ENCODE measurements at places on chromosomes 7 and 10.

DNA sequence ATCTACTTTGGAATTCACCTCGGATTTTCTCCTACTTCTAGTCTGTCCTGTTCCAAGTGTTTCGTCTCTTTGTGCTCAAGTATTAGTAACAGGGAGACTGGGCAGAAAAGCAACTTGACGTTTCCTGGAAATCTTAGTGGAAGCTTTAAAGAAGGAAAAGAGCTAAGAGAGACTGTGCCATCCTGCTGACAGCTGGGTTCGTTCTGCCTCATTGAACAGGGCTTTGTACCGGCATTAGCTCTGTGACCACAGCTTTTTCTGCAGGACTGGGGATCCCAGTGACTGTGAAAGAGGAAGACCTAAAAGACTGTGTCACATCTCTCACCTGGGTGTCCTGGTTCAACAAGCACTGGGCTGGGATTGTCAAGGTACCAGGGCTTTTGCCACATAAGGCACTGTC lies 70.8 kb upstream of the CDCA7L start:
- DNase-seq, result no peak

- no peak for DNase-seq
Measured at GRCh38 chr7:148919859-148920258, 35.8 kb upstream of the EZH2 start.

DNA sequence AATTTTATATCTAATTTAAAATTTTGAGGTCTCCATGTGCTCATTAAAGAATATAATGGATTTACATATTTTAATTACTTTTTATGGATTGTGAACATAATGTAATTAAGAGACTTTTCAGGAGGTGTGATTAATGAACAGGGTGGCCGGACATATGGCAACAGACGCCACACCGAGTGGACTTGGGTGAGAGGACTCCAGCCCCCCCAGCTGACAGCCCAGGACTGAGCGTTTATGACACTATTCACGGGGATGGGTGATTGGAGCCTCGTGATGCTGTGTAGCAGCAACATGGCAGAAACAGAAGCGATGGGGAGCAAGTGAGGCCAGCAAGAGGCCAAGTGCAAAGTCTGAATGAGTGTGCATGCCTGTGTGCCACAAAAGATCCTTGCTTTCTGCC lies 1176.9 kb downstream of the TYW1 start:
- no peak for DNase-seq

DNA sequence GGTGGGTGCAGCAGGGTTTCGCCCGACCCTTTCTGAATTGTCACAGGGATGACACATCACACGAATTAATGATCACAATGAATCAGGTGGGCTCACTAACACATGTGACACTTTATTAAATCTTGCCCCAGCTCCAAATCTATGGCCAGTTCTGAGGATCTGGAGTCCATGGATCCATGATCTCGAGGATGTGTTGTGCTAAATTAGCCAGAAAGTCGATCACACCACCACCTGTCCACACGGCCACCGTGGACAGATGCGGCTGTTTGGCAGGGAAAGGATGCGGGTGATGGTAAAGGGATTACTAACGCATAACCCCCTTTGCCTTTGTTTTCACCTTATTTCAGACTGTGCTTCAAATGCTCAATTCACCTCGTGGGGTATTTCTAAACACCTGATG lies 96.4 kb downstream of the COBL start:
- no peak for DNase-seq

DNA sequence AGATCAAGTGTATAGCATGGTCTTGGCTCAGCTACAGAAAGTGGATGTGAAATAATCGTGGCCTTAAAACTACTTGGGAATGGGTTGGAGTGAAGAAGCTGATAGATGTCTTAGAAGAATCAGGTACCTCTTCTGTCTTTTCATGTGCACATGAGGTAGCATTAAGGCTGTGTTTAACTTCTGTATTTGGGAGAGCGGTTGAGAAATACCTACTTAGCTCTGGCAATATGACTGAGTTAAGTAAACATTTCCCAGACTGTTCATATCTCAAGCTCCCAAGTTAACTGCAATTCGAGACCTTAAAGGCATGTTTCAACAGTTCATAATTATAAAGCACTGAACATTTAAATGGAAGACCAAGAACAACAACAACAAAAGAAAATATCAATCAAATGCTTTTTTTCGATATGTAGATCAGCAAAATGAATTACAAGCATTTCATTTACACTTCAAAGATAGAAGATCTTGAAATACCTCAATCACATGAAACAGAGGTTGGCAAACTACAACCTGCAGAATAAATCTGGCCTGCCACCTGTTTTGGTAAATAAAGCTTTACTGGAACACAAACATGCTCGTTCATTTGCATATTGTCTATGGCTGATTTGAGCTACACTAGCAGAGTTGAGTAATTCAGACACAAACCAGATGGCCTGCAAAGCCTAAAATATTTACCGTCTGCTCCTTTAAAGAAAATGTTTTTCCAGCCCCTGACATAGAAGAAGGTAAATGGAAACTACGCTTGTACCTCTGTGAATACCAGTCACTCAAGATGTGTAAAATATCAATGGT lies 337.1 kb upstream of the GLI3 start:
- no peak for DNase-seq

DNA sequence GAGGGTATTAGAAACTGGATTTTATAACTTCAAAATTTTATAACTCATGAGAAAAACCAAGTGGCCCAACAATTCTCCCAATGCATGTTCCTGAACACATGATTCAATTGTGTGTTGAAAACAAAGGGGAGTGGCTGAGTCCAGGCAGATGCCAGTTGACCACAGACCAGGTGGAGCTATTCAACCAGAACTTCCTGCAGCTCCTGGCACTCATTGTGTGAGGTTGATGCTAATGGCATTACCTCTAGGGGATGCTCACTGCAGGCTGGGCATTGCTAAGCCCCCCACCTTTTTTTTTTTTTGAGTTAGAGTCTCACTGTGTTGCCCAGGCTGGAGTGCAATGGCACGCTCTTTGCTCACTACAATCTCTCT lies 20.3 kb downstream of the MYOF start:
- DNase-seq, result no peak

GRCh38 chr7:105760551-105761447 lies 115.6 kb downstream of the ATXN7L1 start:
- DNase-seq, result no peak

DNA sequence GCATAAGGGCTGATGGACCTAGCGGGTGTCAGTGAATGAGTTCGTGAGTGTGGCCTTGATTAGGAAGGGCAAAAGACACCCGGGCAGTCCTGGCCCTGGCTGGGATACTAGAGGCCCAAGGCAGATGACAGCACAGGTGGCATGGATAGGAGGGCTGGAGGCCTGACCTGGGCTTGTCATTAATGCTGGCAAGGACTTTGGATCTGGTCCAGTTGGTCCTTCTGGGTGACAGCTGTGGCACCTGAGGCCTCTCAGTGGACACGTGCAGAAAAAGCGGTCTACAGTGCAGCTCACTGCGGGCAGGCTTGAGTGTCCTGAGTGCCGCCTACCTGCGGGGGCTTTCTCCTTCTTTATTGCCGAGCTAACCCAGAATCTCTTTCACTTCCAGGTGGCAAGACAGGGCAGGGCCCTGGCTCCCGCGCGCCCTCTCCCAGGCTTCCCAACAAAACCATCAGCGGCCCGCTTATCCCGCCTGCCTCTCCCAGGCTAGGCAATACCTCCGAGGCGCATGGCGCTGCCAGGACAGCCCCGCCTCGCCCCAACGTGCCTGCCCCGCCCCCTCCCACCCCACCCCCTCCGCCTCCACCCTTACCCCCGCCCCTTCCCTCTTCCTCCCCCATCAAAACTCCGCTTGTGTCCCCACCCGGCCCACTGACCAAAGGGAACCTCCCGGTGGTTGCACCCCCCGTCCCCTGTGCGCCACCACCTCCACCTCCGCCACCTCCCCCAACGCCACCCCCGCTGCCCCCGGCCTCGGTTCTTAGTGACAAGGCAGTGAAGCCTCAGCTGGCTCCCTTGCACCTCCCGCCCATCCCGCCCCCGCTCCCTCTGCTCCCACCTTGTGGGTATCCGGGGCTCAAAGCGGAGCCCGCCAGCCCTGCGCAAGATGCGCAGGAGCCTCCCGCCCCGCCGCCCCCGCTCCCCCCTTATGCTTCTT lies 77.4 kb downstream of the WIPF3 start:
- DNase-seq, result no peak

DNA sequence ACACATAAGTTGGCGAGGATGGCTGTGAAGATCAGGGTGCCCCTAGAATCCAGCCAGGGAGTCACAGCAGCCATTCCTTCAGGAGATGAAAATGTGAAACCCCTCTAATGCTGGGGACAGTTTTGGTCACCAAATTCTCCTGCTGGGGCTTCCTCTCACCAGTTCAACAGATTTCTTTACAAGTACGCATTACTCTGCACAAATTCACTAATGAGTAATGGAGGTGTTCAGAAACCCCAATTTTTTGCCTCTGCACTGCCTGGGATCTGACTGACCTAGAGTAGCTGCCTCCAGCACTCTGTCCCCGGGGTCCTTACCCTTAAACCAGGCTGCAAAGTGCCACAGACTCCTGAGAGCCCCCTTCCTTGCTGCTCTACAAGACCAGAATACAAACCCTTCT lies 16.1 kb downstream of the TRPV5 start:
- DNase-seq, result no peak

GRCh38 chr10:17787087-17787961 lies 21.8 kb upstream of the MRC1 start:
- no peak for DNase-seq

GRCh38 chr7:50731703-50732582 lies 50.8 kb downstream of the GRB10 start:
- no peak for DNase-seq

GRCh38 chr7:148391591-148391990 lies 199.0 kb upstream of the C7orf33 start:
- DNase-seq, result no peak

GRCh38 chr10:3763852-3764625 lies 21.0 kb downstream of the KLF6 start:
- DNase-seq, result no peak

DNA sequence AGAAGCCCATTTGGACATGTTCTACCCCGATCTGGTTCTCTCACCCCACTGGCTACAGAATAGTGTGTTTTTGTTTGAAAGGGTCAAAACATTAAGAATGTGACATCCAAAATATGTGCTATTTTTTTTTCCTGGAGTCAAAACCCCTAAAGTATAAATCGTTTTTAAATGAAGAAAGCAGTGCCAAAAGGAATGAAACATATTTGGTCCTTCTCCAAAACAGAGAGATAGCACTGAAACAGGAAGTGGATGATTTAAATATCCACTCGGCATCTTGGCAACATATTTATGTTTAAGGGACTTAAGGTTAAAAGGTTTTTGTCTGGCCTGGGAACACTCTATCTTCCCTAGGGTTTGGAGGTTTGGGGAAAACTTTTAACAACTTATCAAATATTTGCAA lies 32.3 kb downstream of the CALD1 start:
- DNase-seq, result no peak

- DNase-seq, result no peak
Measured at GRCh38 chr10:51425431-51425830, 274.0 kb downstream of the CSTF2T start.

DNA sequence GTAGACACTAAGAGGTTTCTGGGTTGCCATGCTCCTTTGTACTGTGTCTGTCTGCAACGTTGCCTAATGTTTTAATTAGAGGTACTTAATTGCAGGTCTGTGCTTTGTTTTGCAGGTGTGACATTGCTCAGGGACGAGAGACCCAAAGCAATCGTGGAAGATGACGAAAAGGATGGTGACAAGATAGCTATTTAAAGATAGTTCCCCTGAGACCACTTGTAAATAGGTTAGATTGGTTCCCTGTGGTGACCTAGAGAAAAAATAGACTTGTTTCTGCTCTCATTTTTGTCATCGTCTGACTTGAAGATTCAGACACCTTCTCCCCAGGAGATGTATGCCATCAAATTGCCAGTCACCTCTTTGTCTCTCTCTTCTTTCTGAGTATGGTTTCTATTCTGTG lies 20.1 kb downstream of the PPP1R17 start:
- no peak for DNase-seq

DNA sequence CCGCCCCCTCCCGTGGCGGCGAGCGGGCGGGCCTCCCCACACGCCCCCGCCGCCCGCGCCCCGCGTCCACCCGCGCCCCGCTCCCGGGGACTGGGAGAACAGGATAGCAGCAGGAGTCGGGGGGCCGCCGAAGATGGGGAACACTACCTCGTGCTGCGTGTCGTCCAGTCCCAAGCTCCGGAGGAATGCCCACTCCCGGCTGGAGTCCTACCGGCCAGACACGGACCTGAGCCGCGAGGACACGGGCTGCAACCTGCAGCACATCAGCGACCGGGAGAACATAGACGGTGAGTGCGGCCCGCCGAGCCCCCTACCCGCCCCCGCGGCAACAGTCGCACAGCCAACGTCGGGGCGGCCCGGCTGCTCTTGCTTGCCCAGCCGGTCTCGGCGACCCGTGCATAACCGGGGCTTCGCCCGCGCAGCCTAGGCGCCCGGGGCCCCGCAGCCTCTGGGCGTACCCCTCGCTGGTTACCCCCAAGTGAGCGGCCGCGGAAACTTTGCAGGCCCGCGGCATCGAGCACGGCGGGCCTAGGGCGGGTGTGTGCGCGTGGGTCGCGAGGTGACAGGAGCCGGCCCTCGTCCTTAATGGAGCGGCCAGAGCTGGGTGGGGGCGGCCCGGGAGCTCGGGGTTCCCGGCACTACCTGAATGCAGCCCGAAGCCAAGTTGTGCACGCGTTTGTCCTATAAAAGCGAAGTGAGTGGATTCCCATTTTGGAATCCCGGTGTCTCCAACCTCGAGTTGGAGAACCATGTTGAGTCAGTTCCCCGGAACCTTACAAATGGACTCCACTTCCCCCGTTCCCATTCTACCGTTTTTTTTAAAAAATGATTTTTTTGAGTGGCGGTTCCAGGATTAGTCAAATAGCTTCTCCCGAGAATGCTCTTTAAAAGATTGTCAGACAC lies 863 bp downstream of the CCNY start:
- DNase-seq, result no peak

GRCh38 chr7:954330-955238 lies at the start of gene ADAP1:
Gene ADAP1 (minus strand): TSS chr7:954680. CDS start chr7:954477, 203 bp downstream.
- DNase-seq, result no peak

All from stimulated activated CD8-positive, alpha-beta memory T cell treated with anti-CD3 and anti-CD28 coated beads, Interleukin-4, amount 100 ng/mL, for 4 hours (primary cell).